ENCODE measurements at places on chromosomes 7 and 10. TPM values are rescaled to one million over a fixed set of nuclear protein-coding genes. Genes with fewer than 3 reads are reported as not detected.

DNA sequence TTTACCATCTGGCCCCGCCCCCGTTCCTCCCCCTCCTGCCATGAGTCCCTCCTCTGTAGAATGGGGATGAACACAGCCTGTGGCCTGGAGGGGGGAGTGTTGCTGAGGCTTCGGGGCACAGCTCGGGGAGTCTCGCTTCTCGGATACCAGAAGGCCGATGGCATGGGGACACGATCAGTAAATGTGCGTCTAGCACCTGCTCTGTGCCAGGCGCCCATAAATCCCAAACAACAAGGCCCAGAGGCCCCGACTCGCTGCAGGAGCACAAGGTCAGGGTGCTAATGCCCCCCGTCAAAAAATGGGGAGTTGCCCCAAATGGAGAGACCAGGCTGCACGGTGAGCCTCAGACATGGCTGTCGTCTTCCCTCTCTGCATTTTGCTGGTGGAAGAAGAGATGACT, 40.7 kb downstream of the JAKMIP3 start:
- no peak for DNase-seq

Gene PLAC9
- total RNA-seq: not detected

- no peak for DNase-seq
These were observed 110.9 kb downstream of the COL13A1 start for GRCh38 chr10:69912589-69912988.

Gene PPP1R17
- not detected for total RNA-seq

DNA sequence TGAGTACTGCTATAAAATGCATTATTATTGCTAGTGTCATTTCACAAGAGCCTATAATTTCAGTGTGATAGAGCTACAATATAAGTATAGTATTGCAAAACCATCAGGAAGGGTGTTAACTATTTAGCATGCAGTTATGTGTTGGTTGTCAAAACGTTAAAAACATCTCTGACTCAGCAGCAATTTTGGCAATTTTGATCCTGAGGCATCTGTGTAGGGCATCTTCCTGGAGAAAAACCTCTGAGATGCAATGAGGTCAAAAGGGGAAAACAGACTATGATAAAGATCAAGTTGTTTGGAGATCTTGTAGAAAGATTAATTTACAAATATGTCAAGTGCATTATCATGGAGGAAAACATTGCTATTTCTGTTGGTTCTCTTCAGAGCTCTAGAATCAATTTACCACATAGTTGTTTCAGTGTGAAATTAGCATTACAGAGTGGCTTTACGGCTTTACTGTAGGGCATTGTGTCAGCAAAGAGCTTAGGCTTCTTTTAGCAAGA, 5.3 kb downstream of the CFTR start:
- no peak for DNase-seq

GRCh38 chr10:103986360-103986759, 19.4 kb downstream of the SLK start:
- no peak for DNase-seq

- no peak for DNase-seq
These were observed 6.3 kb downstream of the TSPAN13 start for GRCh38 chr7:16759840-16760239.

Gene ANKRD22
- total RNA-seq: not detected

DNA sequence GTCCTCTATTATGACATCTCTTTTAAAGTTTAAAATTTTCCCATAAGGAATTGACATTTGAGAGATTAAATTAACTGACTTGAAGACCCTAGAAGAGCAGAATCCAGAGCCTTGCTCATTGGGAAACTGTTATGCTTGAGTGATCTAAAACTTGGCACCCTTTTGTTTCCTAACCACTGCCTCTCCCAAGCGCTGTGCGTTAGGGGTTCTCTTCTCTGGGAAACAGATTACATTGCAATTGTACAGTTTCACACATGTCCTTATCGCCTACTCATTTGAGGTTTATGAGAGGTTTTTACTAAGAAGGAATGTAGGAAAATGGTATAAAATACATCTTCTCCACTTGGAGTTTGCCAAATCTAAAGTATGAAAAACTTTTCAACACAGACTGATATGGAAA, 126.8 kb upstream of the AMPH start:
- no peak for DNase-seq

- no peak for DNase-seq
These were observed 39.4 kb downstream of the PLXNA4 start for GRCh38 chr7:132536654-132537395.

DNA sequence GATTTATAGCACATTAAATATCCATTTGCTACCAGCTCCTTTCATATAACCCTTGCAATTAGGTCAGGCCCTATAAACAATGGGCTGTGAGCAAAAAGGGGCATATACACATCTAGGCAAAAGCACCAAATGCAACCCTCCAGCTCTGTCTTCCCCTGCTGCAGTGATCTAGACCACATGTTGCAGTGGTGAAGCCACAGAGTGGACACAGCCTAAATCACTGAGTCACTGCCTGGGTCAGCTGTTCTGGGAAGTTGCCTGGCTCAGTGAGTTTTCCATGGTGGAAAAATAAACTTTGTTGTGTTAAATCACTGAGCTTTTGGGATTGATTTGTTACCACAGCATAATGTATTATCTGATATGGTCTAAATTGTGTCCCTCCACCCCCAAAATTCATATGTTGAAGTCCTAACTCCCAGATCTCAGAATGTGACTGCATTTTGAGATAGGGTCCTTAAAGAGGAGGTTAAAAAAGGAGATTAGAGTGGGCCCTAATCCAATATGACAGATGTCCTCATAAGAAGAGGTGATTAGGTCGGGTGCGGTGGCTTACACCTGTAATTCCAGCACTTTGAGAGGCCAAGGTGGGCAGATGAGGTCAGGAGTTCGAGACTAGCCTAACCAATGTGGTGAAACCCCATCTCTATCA, 70.4 kb downstream of the ZFAND4 start:
- no peak for DNase-seq

Gene ELOVL3
- not detected for total RNA-seq

Gene KLF14
- not detected for total RNA-seq

GRCh38 chr7:150801242-150801945, 825 bp downstream of the TMEM176A start:
- no peak for DNase-seq

Gene ARHGEF35
- total RNA-seq: 0.84 TPM

Gene COX19
- 15.4 TPM for total RNA-seq

GRCh38 chr10:28467615-28468014, 65.3 kb upstream of the WAC start:
- DNase-seq: no peak

DNA sequence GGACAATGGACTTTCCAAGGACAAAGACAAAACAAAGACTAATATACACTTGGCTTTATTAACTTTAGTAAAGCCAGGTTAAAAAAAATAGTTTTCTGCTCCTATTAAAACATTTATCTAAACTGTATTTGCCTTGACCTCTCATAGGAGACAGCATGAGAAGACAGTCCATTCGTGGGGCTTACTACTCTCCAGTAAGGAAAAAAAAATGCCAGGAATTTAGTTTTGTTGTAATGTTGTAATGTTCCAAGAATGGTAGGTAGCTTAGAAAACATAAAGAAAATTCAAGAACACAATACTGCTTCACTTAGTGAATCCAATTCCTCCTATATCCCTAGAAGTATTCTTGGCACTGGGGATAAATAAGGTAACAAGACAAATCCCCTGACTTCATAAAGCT, 81.7 kb downstream of the KMT2C start:
- no peak for DNase-seq

DNA sequence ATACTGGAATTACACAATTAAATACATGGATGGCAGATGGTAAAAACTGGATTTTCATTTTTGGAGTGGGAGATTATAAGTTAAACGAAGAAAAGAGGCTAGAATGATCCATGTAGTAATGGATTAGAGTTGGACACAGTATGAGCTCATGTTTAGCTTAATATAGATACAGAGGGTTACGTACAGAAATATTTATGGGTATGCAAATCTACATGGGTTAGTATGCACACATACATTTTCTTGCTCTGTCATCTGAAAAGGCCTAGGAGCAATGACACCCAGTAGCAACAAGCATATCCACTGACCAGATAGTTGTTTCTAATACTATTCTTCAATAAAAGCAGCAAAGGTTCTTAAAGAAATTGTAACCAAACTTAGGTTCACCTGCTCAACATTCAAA, 366.4 kb downstream of the SEMA3D start:
- DNase-seq: no peak

DNA sequence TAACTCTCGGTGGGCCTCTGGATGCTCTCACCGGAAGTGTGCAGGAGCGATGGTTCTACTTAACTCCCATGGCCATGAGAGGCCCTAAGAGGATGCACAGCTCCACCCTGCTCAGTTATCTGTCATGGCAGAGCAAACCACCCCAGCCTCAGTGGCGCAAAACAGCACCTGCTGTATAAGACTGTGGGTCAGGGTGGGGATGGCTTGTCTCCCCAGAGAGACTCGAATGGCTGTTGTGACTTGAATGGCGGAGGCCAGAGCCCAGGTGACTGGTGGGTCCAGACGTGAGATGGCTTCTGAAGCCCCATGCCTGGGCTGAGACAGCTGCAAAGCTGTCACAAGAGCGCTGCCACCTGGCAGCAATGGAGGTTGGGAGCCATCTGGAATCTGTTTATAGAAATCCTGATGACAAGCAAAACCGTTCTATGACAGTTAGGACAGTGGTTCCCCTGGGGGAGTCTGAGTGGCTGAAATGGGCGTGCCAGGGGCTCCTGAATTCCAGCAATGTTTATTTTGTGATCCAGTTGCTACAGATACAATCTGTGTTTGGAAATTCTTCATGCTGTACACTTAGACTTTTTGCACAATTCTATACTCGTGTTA, 490.5 kb downstream of the TCERG1L start:
- DNase-seq: no peak

Gene SPDYE1
- not detected for total RNA-seq

GRCh38 chr10:52004342-52004949, 305.1 kb upstream of the CSTF2T start:
- DNase-seq: peak; percentile 40

DNA sequence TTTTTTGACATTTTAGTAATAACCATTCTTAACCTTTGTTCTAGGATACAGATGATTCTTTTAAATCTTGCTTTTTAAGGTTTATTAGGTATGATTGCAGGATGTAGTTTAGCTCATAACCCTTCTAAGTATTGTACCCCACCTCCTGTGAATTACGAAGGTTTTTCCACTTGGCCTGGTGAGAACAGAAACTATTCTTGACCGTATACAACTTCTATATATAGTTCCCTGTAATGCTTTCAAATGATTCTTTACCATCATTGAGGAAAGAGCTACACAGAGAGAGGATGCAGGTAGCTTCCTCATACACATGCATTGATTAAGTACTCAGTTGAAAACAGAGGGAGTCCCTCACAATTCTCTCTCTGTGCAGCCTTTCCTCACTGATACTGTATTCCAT, 86.3 kb downstream of the PALS2 start:
- DNase-seq: no peak

GRCh38 chr7:75993689-75994387, 557 bp downstream of the TMEM120A start:
- DNase-seq: peak; percentile 13

Gene CYP2C9
- not detected for total RNA-seq

All from NCI-H460 (cell line).